CD4-positive, alpha-beta T cell treated with Interleukin-21 for 1 hour (primary cell): ENCODE measurements at places on chromosomes 2 and 18.
A peak's percentile ranks its signal among the peaks of the same experiment; 100 is the strongest.

DNA sequence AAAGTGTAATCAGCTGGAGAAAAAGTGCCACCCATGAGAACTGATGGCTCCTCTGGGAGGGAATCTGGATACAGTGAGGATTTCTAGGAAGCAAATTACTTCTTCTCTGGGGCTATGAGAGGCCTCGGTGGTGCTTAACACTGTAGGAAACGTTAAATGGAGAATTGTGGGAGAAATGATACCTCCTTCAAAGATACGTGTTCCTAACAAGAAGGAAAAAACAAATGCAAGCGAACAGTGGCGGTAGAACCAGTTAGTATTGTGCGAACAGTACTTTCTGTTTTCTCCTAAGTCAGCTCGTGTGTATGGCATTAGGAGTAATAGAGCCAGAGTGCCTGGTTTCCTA, 587 bp upstream of the MTIF2 start:
- DNase-seq = peak; percentile 10

- no peak for DNase-seq
These were observed 4.3 kb downstream of the KLF7 start for GRCh38 chr2:207161247-207162123.

- DNase-seq = no peak
These were observed 1.3 kb downstream of the SLC66A3 start for GRCh38 chr2:11156396-11157075.

- no peak for DNase-seq
These were observed 58.8 kb downstream of the BOD1L2 start for GRCh38 chr18:57205641-57206040.

- no peak for DNase-seq
These were observed 13.6 kb downstream of the CIB4 start for GRCh38 chr2:26627350-26628105.

DNA sequence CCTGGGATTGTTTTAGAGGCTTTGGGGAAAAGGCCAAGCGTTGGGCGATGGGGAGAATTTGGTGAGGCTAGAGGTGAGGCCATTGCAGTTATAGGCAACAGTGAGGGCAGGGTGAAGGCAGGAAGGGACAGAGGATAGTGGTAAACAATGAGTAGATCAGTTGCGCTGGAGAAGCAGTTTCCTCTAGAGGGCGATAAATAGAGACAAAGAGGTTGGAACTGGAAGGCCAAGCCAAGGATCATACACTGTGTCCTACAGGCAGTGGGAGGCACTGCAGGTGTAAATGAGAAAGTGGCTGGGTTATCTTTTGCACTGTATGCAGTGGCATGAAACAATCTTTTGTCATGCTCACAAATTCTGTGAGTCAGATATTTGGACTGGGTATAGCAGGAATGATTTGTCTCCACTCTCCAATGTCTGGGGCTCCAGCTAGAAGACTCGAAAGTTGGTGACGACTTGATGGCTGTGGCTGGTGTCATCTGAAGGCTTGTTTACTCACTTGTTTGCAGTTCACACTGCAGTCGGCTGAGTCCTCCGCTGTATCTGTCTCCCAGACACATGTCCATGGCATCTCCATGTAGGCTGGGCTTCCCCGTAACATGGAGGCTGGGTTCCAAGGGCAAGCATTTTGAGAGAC, 82.1 kb downstream of the TNP1 start:
- DNase-seq = peak; percentile 6

GRCh38 chr2:85831735-85832134, 57.1 kb downstream of the ST3GAL5 start:
- DNase-seq = no peak

GRCh38 chr2:94996305-94997100, 29.0 kb upstream of the MAL start:
- no peak for DNase-seq

GRCh38 chr2:139790807-139791752, 1010.9 kb upstream of the NXPH2 start:
- DNase-seq = no peak

GRCh38 chr2:135991861-135992260, 6.4 kb upstream of the DARS1 start:
- DNase-seq = no peak

GRCh38 chr2:6671913-6672312, 193.8 kb downstream of the CMPK2 start:
- no peak for DNase-seq

DNA sequence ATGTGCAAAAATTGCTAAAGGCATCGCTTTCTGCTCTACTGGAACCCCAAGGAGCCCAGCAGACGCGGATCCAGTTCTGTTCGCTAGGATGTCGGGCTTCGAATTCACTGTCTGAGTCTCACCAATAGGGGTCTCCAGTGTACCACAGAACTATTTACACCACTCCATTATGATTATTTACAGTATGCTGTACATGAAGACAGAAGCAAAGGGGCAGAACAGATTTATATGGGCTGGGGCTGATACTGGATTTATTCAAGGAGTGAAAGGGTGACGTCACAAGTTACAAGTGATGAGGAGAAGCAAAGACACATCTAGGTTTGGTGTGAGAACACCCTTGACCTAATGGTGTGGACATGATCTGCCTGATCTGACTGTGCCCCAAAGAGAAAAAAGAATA, 185.3 kb upstream of the ATP5MC3 start:
- DNase-seq = peak; percentile 26

DNA sequence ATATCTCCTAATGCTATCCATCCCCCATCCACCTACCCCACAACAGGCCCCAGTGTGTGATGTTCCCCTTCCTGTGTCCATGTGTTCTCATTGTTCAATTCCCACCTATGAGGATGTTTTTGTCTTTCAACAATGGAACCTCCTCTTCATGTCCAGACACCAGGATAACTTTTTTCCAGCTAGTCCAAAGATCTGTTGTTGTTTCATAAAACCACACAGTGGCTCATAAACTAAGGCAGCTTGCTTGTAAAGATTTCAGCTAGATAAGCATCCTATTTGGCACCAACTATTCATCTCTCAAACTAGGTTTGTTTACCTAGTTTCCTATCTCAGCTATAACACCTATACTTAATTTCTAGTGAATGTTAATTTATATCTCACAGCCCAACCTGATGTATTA, 937.7 kb downstream of the TRIB2 start:
- no peak for DNase-seq

GRCh38 chr2:222796413-222797103, 64.3 kb upstream of the ACSL3 start:
- no peak for DNase-seq

DNA sequence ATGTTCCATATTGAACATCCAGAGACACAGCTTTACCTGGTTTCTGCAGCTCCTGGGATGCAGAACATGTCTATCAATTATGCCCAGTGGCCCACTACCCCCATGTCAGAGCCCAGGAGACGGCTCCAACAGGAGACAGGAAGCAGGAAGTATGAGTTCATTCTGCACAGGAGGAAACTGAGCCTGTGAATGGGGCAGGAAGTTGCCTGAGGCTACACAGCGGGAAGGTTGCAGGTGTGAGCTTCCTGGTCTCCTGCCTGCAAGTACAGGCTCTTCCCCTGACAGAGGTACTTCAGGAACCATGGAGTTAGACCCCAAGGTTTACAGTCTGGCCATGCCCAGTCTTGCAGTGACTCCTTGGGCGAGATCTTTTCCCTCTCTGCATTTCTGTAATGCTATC, 2.8 kb upstream of the BOK start:
- no peak for DNase-seq

DNA sequence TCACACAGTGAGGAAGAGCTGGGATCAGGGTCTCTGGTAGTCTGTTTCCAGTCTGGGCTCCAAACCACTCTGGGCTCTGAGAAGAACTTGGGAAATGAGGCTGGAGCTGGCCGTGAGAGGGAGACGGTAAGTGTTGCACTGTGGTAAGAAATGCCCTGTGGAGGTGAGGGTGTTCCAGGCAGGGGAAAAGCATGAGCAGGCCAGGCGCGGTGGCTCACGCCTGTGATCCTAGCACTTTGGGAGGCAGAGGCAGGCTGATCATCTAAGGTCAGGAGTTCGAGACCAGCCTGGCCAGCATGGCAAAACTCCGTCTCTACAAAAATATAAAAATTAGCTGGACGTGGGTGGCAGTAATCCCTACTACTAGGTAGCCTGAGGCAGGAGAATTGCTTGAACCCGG, 14.3 kb upstream of the DES start:
- DNase-seq = no peak

DNA sequence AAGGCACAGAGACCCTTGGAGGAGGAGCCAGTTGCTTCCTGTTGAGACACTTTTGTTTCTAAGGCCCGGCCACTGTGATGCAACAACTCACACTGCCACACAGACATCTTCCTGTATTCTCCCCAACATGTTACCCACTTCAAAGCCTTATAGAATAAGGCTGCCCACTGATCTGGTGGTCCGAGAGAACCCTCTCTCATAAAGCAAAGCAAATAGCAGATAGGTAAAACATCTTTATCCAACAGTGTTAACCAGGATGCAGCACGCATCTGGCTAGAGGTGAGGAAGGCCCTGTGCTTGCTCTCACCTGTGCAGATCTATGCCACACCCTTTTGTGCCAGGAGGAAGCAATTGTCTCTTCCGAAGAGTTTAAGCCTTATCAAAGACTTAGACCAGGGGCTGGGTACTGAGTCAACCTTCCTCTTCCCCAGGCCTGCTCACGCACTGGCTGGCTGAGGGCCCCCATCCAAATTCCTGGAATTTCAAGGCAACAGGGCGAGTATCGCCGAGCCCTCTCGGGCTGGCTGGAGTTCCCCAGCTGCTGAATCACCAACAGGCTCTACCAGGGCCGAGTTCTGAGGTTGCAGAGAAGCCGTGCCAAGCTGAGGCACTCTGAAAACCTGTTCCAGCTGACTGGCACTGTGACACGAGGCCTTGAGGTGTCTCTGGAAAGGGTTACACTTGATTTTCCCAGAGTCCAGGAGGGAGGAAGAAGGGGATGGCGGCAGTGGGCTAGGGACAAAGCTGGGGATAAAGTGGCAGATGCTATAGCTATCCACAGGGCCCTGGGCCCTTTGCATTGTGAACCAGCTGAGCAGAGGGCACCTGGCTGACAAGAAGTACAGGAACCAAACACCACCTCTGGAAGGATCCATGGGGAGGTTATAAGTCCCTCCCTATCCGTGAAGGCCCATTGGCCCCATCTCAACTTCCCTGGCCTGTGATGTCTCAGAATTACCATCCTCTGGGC, 29.3 kb downstream of the TGFA start:
- DNase-seq = peak; percentile 38

DNA sequence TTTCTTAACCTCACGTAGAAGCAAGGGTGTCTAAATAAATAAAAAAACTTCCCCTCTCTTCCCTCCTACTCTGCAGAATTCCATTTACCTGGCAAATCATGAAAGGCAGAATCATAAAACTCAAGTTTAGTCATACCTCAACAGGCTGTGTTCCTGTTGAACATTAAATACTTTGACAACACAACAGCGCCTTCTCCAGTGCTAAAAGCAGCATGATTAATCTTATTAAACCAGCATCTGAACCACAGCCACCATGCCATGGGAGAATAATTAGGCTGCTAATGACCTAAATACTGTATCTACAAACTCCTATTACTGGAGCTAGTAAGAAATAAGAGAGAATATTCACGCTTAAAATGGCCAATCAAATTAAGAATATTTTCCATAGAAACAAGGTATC, 68.1 kb downstream of the CDH2 start:
- no peak for DNase-seq

DNA sequence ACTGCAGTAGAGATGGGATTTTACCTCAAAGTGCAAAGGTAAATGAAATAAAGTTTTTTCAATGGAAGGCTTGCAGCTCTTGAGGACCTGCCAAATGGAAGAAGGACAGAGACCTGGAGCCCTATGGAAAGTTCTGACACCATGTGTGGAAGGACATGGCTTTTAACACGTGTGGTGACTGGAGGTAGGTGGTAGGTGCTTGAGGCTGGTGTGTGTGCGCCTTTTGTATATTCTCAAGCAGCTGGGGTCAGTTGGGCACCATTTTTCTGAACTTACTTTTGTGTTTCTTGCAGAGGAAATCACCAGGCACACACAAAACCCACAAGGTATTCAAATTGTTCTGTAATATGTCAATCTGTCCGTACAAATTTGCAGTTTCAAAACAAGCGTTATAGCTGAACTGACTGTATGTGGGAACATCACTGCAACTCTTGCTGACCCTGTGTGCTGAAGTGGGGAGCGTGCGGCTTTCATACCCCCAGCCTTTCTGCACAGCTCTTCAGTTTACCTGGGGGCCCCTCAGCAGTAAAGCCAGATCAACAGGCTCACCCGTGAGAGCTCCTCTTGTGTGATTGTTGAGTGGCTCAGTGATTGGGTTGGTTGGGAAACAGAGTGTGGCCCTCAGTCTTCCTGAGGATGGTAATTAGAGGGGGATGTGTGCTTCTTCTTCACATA, 363 bp downstream of the GREB1 start:
- no peak for DNase-seq

- no peak for DNase-seq
These were observed 127.0 kb upstream of the AGAP1 start for GRCh38 chr2:235366807-235367206.

- DNase-seq = no peak
These were observed 51.5 kb upstream of the DCC start for GRCh38 chr18:52288403-52289004.
